ENCODE measurements at places on chromosomes 12 and 14. TPM values are rescaled to one million over a fixed set of nuclear protein-coding genes. Genes with fewer than 3 reads are reported as not detected.

DNA sequence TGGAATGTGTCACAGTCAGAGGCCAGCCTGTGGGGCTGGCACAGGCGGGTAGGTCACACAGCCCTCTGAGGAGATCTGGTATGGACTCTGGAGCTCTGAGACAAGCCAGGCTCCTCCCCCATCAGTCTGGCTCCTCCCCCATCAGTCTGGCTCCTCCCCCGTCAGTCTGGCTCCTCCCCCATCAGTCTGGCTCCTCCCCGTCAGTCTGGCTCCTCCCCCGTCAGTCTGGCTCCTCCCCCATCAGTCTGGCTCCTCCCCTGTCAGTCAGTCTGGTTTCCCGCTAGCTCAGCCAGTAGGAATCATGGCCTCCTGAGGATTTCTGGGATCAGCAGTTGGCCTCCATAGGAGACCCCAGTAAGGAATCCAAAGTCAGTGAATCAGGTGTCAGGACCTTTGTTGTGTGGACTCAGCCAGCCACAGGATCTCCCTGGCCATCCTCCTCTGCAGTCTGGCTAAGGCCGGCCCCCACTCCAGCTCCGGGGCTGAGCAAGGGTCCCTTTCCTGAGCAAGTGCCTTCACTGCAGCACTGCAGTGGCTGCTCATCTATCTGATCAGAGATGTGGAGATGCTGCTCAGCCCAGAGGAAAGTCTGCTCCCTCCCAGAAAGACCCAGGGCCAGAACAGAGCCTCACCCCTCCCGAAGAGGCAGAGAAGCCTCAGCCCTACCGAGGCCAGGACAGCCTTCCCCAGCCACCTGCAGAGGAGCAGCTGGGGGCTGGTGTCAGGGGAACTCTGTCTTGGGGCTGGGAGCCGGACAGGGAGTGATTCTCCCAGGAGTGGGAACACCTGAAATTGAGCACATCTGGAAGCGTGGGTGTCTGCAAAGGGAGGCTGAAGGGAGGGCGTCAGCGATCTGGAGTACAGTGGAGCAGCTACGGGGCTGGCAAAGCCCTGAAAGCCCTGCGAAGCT, 35.7 kb downstream of the IQSEC3 start:
- no peak for DNase-seq

DNA sequence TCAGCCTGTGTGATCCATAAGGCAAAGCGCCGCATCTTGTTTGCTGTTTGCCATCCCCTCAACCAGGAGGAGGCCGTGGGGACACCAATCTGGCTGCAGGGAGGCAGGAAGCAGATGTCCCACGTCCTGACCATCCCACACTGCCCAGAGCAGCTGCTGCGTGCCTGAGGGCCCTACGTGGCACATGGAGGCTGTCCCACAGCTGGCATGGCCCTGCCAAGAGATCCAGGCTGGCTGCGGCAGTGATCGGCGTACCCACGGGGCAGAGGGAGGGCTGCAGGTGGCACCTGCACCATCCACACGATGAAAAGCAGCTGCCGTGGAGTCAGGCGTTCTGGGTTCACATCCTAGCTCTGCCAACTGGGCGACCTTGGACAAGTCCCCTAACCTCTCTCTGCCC, 42.0 kb downstream of the NCOR2 start:
- no peak for DNase-seq

- DNase-seq: no peak
These were observed 42.6 kb downstream of the TRAF3 start for GRCh38 chr14:102819747-102820330.

DNA sequence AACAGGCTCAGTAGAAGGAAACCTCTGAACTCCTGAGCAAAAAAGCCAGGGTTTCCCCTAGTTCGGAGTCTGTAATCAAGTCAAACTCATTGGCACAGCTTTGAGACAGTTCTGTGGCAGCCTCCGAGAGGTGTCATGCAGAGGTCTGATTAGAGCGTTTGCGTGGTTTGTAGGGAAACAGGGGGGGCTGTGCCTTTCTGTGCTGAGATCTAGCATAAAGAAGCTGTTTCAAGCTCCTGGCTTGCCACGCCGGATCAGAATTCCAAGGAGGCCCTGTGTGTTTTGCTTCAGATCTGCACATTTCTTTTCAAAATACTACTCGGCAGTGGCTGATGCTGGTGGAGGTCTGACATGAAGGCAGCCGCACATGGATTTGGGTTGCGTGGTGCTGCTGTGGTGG, 1.7 kb downstream of the CABP1 start:
- no peak for DNase-seq

DNA sequence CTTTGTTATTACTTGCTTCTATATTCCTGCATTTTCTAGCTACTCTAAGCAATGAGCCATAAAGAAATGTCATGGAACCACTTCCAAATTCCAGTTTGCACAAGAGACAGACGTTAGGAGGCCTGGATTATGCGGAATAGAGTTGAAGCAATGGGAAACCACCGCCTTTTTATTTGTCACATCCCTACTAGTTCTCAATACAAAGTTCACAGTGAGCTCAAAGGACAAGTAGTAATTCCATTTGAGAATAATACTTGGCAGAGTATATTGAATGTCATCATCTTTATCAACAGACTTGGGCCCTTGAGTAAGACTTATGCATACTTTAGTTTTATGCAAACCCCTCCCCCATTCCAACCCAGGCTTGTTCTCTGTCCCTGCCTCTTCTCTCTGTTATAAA, 3.7 kb upstream of the SLC15A5 start:
- DNase-seq: no peak

DNA sequence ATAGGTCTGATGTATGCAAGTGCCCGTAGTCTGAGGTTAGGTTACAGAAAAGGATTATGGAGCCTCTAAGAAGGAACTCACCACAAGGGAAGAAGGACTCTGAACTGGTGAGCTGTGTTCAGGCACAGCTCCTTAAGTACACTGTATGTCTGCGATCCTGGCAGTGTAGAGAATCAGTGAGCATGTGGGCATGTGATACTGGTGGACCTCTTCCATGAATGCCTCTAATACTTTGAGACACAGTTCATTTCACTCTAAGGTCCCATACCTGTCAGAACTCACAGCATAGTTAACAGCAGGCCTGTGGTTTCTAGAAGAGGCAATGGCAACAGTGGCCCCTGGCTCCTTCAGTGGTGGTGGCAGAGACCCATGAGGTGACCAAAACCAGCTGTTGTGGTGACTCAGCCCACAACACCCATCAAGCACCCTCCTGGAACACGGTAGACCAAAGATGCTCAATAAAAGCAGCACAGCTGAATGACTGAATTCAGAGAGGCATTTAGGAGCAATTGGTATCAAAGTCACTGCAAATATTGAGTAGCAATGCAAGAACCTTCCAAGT, 6.9 kb upstream of the OR6J1 start:
- DNase-seq: no peak

- no peak for DNase-seq
These were observed at the start of gene IGF1 for GRCh38 chr12:102480406-102480805. TSS of gene IGF1 (minus strand) at chr12:102480563. CDS start at chr12:102480381, 182 bp downstream.

DNA sequence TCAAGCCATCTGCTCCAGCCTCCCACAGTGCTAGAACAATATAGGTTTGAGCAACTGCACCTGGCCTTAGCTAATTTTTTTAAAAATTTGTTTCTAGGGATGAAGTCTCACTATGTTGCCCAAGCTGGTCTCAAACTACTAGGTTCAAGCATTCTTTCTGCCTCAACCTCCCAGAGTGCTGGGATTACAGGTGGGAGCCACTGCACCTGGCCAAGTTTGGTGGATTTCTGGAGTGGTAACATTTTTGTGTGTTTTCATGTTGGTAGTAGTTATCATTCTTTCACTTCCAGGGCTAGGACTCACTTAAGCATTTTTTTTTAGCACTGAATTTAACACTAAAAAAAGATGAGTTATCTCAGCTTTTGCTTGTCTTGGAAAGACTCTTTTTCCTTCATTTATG, 328.0 kb upstream of the RGS6 start:
- no peak for DNase-seq

DNA sequence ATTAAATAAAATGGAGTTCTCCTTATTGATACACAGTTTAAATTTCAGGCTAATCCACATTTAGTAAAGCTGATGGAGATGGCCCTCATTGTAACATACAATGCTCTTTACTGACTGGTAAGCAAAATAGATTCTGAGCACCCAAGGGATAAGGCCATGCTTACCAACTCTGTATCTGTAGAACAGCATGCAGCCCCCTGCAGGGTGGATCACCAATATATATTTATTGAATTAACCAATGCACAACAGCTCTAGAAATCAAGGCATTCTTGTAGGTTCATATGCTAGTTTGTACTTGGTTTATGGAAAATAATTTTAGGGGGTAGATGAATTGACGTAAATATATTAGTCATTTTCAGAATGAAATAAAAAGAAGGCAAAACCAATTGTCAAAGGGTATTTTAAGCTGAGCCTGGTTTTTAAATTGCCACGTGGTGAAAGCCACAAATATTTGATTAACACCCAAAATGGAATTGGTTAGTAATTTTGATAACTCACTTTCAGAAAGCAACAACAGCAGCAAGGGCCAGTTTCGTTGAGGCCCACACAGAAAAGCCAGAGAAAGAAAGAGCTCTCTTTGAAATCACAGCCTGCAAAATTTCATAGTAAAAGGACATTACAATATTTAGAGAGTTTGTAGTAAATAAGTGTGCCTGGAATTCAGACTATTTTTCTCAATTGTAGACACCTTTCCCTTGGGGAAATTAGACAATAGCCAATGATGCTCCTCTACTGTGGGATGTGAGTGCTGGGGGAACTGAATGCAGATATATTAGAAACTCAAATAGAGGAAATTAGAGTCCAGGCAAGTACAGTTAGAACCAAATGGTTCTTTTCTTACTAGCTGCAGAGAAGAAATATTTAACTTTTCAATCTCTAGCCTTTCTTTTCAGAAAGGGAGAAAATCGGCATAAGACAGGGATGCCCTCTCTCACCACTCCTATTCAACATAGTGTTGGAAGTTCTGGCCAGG, 216.2 kb upstream of the ABCD2 start:
- no peak for DNase-seq

DNA sequence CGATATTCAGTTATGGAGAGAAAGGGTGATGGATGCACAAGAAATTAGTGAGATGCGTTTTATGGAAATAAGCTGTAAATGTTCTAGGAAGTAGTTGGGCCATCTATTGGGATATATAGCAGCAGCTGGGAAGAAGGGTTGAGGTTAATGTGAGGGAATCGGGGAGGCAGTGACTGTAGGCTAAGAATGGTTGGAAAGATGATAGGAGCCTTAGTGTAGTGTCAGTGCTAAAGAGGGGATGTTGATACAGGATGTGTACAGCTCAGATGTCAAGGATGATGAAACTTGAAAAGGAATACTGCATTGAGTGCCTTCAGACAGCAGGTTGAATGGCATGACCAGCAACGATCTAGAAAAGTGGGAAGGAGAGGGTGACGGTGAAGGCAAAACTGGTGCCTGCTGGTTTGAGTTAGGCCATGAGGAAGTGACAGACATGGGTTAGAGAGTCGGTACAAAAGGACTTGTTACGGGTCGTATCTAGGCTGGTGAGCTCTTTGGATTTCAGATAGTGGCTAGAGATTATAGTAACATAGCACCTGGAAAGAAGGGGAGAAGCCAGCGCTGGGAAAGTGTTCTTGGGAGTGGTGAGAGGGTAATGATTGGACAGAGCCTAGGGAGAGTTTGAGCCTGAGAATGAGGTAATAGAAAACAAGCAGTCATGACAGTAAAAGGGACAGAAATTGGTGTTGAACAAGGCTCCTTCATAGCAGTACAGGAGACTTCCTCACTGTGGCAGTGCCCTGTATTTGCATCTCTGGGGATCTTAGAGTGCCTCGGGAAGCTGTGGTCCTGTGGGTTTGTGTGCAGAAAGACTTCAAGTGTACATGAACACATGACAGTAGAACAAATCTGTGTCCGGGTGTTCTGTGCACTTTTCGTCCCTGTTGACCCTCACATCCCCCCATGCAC, 9.6 kb downstream of the MARS1 start:
- DNase-seq: no peak

DNA sequence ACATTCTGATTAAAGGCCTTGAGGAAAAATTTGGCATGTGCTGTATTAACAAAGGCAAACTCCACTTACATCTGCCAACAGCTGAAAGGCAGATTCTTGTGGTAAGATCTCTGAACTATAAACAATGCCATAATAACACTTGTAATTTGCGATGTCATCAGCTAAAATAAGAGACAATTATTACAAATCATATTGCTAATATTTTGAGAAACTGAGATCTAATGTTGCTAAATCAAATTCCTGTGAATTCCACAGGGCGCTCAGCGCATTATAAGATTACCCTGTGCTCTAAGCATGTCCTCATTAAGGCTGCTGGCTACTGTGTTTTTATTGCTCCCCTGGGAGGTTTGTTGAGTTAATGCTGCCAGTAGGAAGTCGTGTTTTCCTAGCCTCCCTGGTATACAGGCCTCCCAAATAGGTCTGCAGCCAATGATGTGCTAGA, 244.8 kb downstream of the DACT1 start:
- DNase-seq: no peak

DNA sequence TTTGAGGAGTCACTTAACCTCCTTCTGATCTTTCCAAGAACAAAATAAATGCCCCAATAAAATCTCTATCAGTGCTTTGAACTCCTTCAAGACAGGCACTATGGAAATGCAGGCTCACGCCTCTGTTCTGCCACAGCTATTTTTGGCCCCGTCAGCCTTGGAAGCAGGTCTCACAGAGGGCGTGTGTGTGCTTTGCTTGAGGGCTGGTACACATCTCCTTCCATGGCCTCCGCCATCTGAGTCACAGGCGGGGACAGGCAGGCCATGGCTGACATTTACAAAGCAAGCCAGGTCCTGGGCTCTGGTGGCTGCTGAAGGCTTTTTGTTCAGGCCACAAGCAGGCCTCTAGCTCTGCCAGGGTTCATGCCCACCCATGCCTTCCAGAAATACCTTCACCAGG, 16.0 kb downstream of the PRIMA1 start:
- DNase-seq: no peak

DNA sequence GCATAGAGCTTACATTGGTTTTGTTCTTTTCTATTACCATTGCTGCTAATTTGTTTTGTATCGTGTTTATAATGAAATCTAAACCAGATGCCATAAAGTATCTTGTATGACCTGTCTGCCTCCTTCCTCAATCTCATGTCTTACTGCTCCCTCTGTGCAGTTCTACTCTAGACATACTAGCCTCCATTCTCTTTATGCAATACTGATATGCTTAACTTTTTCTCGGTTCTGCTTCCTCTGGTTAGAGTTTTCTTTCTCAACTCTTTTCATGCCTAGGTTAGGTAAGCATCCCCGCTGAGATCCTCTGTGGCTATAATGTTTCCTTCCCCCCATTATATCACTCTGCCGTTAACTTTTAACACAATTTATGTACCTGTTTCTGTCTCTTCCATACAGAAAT, 852.3 kb downstream of the TRHDE start:
- DNase-seq: no peak

DNA sequence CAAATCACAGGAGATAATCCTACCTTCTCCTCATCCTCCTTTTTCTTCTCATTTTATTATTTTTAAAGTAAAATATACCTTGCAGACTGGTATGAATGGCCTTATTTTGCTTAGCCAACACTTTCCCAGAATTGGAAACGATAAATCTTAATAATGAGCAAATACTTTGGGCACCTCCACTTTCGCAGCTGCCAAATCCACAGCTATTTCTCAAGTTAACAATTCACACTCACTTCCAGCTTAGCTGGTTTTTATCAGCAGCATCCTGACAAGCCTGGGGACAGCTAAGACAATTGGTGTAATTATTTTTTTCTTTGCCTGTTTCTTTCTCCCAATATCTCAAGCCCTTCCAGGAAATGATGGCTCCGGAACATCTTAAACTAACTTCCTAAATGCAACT, 867.5 kb upstream of the TMEM132C start:
- no peak for DNase-seq

- DNase-seq: no peak
These were observed 157.5 kb upstream of the HIF1A start for GRCh38 chr14:61537563-61538463.

Gene NGB
- polyA plus RNA-seq: not detected

Gene PRR4
- polyA plus RNA-seq: 6.8 TPM

Gene PLEKHG3
- polyA plus RNA-seq: 101 TPM

Gene ZBTB42
- polyA plus RNA-seq: 5.4 TPM

Gene LRRC43
- polyA plus RNA-seq: 6.6 TPM

Gene ESPL1
- polyA plus RNA-seq: 9.1 TPM

All from right renal pelvis (tissue), 4 donors.